Neural crest cell (in vitro differentiated cells): ENCODE measurements at places on chromosomes 12 and 14. TPM values are rescaled to one million over a fixed set of nuclear protein-coding genes. Genes with fewer than 3 reads are reported as not detected.

GRCh38 chr14:67650151-67650550 lies 24.3 kb downstream of the VTI1B start:
- DNase-seq, result no peak
- peaks cover 19% of the 10 kb centered on the region for H3K36me3 ChIP-seq
- H3K27ac ChIP-seq, result no peak overlapping the region
- H3K4me3 ChIP-seq, result no peak overlapping the region

The DUSP6 gene
- total RNA-seq, result 109 and 112 TPM in 2 replicates

The SLC8A3 gene
- 1.2 TPM in 2 replicates for total RNA-seq

GRCh38 chr12:102685172-102685571 lies 204.8 kb upstream of the IGF1 start:
- peaks cover 20% of the 10 kb centered on the region for H3K4me1 ChIP-seq
- H3K27me3 ChIP-seq, result no peaks in the 10 kb centered on the region
- H3K4me3 ChIP-seq, result no peak overlapping the region
- DNase-seq, result no peak
- H3K27ac ChIP-seq, result no peak overlapping the region
- no peaks in the 10 kb centered on the region for H3K36me3 ChIP-seq

The ZC3H14 gene
- total RNA-seq, result 92.7 and 104 TPM in 2 replicates

DNA sequence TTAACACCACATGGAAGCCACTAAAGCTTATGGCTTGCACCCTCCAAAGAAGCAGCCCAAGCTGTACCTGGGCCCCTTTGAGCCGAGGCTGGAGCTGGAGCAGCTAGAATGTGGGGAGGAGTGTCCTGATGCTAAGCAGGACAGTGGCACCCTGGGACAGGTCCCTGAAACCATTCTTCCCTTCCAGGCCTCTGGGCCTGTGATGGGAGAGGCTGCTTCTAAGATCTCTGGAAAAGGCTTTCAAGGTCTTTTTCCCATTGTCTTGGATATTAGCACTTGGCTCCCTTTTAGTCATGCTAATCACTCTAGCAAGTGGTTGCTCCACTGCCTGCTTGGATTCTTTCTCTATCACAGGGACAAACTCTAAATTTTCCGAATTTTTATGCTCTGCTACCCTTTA lies 40.9 kb downstream of the OSBPL8 start:
- no peak overlapping the region for H3K4me3 ChIP-seq
- H3K36me3 ChIP-seq, result peaks cover 55% of the 10 kb centered on the region
- peaks cover 9% of the 10 kb centered on the region for H3K4me1 ChIP-seq
- no peaks in the 10 kb centered on the region for H3K27me3 ChIP-seq
